Stimulated activated CD4-positive, alpha-beta T cell treated with anti-CD3 and anti-CD28 coated beads, Interleukin-2, amount 100 ng/mL, for 48 hours (primary cell): ENCODE measurements at places on chromosomes 12 and 14.

DNA sequence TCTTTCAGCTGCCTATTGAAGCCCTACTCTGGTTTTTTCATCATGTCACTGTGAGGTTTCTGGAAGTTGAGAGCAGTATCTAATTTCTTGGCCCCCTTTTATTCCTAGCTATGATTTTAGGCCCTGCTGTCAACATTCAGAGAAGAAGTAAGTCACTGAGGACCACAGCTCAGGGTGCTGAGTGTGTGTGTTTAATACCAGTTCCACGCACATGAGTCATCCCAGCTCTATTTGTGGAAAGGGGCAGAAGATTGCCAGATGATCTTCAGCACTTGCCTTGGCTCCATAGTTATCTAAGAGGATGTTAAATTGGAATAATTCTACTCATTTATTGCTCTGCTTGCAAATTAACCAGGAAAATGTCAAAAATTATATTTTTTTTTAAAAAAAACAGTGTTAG is 65.5 kb upstream of the SLC38A4 start:
- DNase-seq: no peak

- DNase-seq: no peak
Observed at GRCh38 chr12:85058339-85058738, 22.2 kb downstream of the LRRIQ1 start.

GRCh38 chr12:88918161-88918560 is 337.9 kb upstream of the KITLG start:
- DNase-seq: no peak

DNA sequence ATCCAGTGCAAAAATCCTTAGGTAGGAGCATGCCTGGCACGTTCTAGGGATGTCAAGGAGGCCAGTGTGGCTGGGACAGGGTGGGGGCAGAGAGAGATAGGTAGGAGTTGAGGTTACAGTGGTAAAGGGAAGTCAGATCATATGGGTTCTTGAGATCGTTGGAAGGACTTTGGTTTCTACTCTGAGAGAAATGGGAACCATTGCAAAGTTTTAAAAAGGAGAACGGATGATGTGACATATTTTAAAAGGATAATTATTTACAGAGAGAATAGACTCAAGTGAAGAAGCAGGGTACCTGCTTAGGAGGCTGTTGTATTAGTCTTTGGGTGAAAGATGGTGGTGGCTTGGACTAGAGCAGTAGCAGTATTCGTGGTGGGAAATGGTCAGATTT is 47.6 kb upstream of the ATP2B1 start:
- DNase-seq: no peak

DNA sequence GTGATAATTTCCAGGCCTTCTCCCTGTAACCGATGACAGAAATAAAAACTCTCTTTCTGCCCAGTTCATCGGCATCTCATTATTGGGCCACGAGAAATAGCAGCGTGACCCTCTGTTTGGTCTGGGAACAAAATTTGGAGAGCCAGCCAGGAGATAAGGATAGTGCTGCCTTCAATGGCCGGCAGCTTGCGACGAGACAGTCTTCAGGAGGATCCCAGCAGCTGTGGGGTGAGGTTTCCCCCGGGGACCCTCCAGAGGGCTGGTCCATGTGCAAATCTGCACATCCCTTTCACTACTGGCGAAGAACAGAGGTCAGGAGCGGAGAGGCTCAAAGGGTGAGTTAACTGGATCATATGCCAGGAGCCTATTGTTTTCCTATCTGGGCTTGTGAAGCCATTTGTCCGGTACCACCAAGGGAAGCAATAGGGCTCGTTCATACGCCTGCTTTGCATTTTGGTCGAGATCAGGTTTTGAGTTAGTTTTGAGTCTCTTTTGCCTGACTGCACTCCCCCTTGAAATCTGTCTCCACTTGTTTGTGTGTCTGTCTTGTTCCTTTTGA is 4.8 kb downstream of the SLC39A2 start:
- no peak for DNase-seq
